Activated T-helper 1 cell treated with Interleukin-2 at 50 U/mL for 16 hours (primary cell): ENCODE measurements at places on chromosomes 12 and 14.

- no peak for DNase-seq
Observed at GRCh38 chr12:62891805-62892549, 43.0 kb downstream of the PPM1H start.

- DNase-seq: no peak
Observed at GRCh38 chr12:28585146-28585545, 394.9 kb downstream of the CCDC91 start.

- no peak for DNase-seq
Observed at GRCh38 chr14:89485264-89485663, 68.2 kb upstream of the FOXN3 start.

- no peak for DNase-seq
Observed at GRCh38 chr12:47277972-47278448, 198.3 kb upstream of the AMIGO2 start.

DNA sequence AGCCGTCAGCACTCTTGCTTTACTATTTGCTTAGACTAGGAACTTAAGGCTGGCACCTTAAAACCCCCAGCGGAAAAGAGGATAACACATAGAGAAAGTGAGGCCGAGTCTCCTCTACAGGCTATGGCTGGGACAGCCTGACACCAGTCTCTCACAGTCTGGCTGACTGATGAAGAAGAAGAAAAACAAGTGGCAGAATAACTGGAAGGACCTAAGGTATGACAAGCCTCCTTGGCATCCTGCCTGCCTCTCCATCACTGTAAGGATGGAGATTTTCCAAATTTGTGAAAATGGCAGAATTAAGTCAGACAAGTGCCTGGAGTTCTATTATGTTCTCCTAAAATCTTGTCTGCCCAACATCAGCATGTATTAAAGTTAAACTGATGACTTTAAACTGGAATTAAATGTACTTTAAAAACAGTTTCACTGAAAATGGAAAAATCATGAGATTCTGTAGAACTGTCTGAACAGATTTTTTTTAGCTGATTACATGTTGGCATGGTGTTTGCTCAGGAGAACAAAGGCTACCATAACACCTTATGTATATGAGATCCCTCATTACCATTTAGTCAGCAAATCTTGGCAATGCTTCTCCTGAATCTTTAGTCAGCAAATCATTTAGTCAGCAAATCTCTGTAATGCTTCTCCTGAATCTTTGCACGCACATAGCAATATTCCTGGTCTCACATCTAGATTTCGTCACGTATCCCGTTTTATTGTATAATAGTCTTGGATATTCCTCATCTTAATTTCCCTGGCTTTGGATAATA lies 140.3 kb upstream of the AEBP2 start:
- DNase-seq: no peak

DNA sequence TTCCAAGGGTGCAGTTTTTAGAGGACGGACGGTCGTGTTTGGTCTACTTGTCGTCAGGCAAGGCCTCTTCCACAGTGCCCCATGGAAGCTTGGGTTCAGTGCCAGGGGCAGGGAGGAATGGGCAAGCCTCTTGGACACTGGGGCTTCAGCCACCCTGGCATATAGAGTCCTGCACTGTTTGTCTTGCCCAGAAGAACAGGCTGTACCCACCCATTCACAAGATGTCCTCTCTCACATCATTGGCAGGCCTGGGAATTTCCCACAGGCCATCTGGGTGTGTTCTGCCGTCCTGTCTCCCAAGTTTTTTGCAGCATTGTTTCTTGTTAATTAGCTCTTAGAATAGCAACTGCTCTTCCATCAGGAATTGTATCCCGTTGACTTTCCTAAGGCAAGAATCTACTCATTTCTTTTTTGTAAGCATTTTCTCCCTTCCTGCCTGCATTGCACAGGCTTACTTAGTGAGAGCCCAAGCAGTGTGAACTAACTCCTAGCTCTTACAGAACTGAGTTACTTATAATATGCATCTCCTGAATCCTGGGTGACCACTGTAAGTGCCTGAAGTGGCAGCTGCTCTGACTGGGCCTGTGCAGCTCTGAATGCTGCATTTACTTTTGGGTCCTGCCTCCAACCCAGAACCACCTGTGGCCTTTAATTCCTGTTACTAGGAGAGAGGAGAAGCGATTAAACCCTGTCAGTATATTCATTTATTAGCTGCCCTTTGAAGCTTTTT lies 149.4 kb upstream of the HIF1A start:
- no peak for DNase-seq

DNA sequence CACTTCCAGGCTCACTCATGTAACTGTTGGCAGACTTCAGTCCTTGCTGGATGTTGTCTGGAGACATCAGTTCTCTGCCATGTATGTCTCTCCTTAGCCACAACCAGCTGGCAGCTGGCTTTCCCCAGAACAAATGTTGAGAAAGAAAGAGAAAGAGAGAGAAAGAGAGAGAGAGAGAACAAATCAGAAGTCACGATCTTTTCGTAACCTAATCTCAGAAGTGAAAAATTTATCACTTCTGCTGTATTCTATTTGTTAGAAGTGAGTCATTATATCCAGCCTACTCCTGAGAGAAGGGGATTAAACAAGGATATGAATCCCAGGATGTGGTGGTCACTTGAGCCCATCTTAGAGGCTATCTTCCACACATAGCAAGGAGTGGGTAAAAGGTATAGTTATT lies 101.2 kb downstream of the BTG1 start:
- no peak for DNase-seq
